ENCODE measurements at places on chromosomes 13 and 19. TPM values are rescaled to one million over a fixed set of nuclear protein-coding genes. Genes with fewer than 3 reads are reported as not detected.

The DAND5 gene
- total RNA-seq = not detected

The CBY2 gene
- total RNA-seq = not detected

The C13orf46 gene
- 38.6 TPM for total RNA-seq

The GRK1 gene
- not detected for total RNA-seq

The ATXN8OS gene
- total RNA-seq = not detected

The EXOC3L2 gene
- 4.2 TPM for total RNA-seq

- no peak for DNase-seq
Observed at GRCh38 chr13:102012299-102013293, 389.3 kb downstream of the FGF14 start.

- DNase-seq = peak; percentile 11
Observed at GRCh38 chr19:49333811-49334288, 1.4 kb upstream of the CD37 start.

- DNase-seq = no peak
Observed at GRCh38 chr13:32390048-32390447, 37.9 kb downstream of the N4BP2L1 start.

DNA sequence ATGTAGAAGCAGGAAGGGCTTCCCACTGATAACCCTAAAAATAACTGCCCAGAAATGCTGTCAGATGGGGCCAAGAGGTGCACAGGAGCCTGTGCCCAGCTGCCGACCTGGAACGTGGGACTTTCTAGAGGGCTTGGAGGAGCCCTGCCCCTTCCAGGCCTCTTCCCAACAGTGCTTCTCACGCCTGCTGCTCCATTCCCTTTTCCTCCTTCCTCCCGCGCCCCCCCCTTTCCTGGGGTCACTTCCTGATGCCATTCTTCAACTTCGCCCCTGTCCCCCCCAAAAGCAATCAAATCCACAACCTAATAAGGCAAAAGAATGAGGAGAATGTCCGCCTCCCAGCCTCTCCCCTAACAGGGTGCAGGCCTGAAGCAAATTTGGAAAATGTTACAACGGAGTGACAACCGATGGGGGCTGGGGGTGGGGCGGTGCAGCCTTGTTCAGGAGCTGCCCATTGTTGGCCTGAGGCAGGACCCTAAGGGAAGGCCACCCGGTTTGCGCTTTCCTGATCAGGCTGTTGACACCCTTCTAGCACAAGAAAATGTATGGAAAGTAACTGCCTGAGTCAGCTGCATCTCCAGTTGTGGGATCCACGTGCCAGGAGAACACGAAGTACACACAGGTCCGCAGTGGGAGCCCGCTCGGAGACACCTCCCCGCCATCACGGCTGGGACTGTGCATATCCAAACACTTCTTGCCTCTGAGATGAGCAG is 18.7 kb downstream of the ACTN4 start:
- DNase-seq = peak; percentile 43

GRCh38 chr19:1481224-1481892 is 2.3 kb upstream of the C19orf25 start:
- no peak for DNase-seq

- DNase-seq = peak; percentile 5
Observed at GRCh38 chr19:13459351-13459750, 46.9 kb downstream of the CACNA1A start.

GRCh38 chr19:5046339-5047039 is 77.6 kb downstream of the KDM4B start:
- DNase-seq = peak; percentile 80

DNA sequence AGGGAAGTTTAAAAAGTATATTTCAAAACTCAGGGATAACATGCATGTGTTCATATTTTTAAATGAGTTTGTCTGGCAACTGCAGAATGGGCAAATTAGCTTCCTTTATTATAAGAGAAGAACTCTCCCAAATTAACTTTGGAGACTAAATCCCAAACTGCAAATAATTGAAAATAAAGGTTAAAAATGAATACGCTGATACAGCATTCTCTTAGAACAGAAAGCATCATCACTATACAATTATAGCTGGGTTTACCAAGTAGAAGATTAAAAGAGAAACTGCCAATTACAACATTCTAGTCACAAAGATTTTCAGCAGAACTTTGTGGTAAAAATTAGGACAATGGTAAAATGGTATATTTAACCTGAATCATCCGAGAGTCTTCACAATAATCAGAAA is 73.3 kb downstream of the OLFM4 start:
- DNase-seq = no peak

GRCh38 chr13:41608839-41609177 is 151.5 kb downstream of the RGCC start:
- DNase-seq = no peak

- DNase-seq = no peak
Observed at GRCh38 chr13:107563099-107563925, 652.0 kb downstream of the LIG4 start.

DNA sequence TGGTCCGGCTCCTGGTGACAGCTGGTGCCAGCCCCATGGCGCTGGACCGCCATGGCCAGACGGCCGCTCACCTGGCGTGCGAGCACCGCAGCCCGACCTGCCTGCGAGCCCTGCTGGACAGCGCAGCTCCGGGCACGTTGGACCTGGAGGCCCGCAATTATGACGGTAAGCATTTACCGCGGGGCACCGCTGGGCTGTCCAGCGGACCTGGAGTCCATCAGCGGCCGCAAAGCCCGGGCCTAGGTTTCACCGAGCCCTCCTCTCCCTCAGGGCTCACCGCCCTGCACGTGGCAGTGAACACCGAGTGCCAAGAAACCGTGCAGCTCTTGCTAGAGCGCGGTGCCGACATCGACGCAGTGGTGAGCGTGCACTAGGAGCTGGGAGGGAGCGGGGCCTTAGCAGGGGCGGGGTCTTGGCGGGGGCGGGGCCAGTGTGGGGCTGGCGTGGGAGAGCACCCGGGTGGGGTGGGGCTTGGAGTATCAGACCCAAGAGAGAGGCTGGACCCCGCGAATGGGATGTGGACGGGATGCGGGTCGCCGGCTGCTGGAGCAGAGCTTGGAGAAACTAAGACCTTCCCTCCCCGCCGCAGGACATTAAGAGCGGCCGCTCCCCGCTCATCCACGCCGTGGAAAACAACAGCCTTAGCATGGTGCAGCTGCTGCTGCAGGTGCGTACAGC is 8.7 kb downstream of the BCL3 start:
- DNase-seq = peak; percentile 55

GRCh38 chr13:112740502-112741131 is 50.8 kb downstream of the ATP11A start:
- DNase-seq = peak; percentile 62
